COR-L47 (cell line): ENCODE measurements at places on chromosomes 7 and 10.

- DNase-seq = no peak
Observed at GRCh38 chr7:54111814-54112511, 430.2 kb upstream of the VSTM2A start.

DNA sequence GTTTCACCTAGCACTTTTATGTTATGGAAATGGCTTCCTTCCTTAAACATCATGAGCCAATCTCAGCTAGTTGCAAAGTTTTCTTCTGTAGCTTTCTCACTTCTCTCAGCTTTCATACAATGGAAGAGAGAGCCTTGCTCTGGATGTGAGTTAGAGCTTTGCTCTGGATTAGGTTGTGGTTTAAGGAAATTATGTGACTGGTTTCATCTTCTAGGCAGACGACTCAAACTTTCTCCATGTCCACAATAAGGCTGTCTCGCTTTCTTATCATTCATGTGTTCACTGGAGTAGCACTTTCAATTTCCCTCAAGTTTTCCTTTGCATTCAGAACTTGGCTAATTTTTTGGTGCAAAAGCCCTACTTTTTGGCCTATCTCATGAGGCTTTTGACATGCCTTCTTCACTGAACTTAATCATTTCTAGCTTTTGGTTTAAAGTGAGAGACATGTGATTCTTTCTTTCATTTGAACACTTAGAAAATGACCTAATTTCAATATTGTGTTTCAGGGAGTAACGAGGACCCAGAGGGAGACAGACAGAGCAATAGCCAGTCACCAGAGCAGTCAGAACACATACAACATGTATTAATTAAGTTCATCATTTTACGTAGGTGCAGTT is 49.8 kb downstream of the CNOT4 start:
- DNase-seq = no peak

DNA sequence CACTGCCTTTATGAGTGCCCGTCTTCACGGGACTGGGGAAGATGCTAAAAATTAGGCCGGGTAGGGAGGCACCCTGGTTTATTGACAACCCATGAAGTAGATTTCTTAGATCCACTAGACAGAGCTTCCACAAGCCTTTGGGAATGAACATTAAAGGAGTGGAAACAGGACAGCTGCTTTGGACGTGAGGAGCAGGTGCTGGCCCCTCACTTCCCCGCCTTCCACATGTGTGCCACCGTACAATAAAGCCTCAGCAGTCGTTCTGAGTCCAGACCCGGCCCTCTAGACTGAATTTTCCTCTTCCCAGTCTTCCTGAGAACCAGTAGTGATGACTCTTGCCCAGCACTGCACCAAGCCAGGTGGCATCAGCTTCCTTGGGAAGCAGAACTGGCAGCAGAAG is 282.4 kb downstream of the CELF2 start:
- DNase-seq = no peak

GRCh38 chr7:140143997-140144396 is 32.8 kb downstream of the KDM7A start:
- DNase-seq = no peak

DNA sequence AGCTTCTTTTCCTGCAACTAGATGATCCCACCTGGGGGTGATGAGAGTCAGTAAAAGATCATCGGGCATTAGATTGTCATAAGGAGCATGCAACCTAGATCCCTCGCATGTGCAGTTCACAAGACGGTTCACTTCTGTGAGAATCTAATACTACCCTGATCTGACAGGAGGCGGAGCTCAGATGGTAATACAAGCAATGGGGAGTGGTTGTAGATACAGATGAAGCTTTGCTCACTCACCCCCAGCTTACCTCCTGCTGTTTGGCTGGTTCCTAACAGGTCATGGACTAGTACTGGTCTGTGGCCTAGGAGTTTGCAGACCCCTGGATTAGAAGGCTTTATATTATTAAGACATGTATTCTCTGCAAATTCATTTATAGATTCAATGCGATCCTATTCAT is 181.6 kb upstream of the MGMT start:
- no peak for DNase-seq

- no peak for DNase-seq
Observed at GRCh38 chr10:78906734-78907390, 161.9 kb upstream of the ZMIZ1 start.

GRCh38 chr10:127414024-127414423 is 135.1 kb upstream of the NPS start:
- no peak for DNase-seq

- no peak for DNase-seq
Observed at GRCh38 chr10:35423505-35424306, 87.4 kb downstream of the CCNY start.

DNA sequence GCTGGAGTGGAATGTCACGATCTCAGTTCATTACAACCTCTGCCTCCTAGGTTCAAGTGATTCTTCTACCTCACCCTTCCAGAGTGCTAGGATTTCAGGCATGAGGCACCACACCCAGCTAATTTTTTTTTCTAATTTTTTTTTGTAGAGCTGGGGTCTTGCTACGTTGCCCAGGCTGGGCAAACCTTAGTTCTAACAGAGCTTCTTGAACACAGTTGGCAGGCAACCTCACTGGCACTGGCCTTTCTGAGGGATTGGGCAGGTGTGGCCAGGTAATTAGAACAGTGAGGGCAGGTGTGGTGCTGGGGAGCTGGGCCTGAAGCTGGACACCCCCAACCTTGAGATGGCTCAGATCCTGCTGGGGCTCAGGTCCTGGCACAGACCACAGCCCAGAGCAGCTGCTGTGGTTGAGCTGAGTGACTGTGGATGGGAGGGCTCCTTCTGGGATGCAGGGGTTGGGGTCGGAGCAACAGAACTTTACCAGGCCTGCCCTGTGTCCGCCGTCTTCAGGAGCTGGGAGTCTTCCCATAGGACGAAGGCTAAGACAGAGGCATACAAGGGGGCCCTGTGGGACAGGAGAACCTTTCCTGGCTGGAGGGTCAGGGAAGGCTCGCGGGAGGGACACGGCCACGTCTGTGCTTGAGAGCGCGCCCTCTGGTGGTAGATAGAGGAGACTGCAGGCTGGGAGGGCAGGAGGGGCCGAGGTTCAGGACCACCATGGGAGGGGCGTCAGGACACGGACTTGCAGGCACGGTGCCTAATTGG is 48.2 kb downstream of the COL26A1 start:
- DNase-seq = no peak

DNA sequence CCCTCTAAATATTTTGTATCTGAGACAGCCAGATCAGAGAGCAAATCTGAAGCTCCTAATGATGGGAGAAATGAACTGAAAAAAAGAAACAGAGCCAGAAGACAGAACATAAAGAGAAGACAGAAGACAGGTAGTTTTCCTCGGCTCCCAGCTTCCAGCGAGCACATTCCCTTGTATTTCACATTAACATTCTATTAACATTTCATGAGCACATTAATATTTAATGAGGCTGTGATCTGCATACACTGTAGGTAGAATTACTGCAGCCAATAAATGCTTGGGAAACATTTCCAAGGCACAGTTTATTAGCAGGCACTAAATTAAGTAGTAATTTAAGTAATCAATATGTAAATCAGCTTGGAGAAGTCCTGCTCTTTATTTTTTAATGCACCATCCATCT is 349.9 kb downstream of the ELMO1 start:
- DNase-seq = no peak

DNA sequence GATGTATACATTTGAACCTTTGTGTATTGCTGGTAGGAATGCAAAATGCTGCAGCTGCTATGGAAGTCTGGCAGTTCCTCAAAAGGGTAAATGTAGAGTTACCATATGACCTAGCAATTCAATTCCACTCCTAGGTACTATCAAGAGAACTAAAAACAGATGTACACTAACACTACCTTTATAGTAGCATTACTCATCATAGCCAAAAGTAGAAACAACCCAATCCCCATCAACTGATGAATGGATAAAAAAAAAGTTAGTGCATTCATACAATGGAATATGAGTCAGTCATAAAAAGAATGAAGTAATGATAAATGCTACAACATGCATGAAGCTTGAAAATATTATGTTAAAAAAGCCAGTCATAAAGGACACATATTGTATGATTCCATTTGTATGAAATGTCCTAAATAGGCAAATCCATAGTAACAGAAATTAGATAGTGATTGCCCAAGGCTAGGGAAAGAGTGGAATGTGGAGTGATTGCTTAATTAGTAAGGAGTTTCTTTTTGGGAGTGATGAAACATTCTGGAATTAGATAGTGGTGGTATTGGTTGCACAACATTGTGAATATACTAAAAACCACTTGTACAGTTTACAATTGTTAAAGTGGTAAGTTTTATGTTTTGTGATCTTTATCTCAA is 96.4 kb upstream of the AOAH start:
- no peak for DNase-seq

GRCh38 chr7:148400101-148400500 is 190.5 kb upstream of the C7orf33 start:
- no peak for DNase-seq

- no peak for DNase-seq
Observed at GRCh38 chr10:118746246-118746645, 8.5 kb downstream of the CACUL1 start.

GRCh38 chr10:28181478-28182096 is 121.3 kb downstream of the MPP7 start:
- no peak for DNase-seq

DNA sequence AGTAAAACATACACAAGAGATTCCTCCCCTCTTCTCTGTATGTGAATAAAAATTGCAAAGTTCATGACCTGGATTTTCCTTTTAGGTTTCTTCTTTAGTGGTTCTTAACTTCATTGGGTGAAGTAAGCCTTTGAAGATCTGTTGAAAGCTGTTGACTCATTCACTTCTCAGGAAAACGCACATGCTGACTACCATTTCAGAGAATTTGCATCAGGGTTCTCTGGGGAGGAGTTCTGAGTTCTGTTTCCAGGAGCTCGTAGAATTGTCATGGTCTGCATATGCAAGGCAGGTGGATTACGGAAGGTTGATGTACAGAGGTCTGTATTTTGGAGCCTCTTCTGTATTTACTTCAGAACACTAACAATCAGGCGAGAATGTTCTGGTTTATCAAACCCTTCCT is 962 bp upstream of the SLC26A4 start:
- no peak for DNase-seq

DNA sequence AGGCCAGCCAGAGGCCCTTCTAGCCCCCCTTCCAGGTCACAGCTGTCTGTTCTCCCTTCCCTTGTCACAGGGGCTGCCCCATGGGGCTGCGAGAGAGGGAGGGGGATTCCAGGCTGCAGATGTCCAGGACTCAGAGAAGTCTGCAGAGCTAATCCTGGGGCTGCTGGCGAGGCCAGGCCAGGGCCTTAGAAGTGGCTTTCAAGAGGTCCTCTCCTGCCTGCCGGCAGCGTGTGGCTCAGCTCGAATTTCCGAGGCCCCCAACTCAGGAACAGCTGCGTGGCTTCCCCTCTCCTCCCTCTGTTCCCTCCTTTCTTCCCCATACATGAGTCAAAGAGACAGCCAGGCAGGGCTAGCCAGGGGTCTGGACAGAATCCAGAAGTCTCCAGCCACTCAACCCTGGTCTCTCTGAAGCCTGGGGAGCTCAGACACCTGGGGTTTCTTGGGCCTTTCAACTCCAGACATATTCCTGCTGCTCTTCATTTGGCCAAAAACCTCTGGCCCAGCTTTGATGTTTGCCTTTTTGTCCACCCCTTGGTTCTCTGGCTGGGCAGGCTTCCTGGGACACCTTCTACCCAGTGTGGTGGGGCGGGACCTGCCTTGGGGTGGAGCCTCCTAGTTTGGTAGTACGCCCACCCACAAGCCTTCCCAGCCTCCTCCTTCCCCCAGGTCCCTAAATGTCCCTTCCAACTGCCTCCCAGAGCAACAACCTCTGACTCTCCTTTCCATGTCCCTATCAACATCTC is 21.8 kb upstream of the EIF5AL1 start:
- DNase-seq = no peak

- no peak for DNase-seq
Observed at GRCh38 chr10:127459918-127460317, 89.2 kb upstream of the NPS start.

DNA sequence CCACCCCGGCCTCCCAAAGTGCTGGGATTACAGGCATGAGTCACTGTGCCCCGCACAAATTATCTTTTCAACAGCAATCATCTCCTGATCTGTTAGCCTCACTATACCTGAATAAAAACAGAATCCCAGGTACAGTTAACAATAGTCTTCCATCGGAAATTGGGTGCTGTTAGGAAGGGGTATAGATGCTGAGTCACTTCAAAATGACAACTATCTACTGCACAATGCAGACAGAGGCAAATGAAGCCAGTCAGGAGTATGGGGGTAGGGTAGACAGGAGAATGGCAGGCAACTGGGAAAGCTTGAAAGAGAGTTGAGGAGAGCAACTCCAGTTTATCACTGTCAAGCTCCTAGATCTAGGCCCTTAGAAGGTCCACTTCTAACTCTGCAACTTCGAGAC is 40.3 kb downstream of the LBX1 start:
- DNase-seq = no peak

GRCh38 chr7:107687656-107688055 is 27.0 kb downstream of the SLC26A4 start:
- no peak for DNase-seq

- no peak for DNase-seq
Observed at GRCh38 chr7:17632384-17632783, 307.9 kb downstream of the SNX13 start.

DNA sequence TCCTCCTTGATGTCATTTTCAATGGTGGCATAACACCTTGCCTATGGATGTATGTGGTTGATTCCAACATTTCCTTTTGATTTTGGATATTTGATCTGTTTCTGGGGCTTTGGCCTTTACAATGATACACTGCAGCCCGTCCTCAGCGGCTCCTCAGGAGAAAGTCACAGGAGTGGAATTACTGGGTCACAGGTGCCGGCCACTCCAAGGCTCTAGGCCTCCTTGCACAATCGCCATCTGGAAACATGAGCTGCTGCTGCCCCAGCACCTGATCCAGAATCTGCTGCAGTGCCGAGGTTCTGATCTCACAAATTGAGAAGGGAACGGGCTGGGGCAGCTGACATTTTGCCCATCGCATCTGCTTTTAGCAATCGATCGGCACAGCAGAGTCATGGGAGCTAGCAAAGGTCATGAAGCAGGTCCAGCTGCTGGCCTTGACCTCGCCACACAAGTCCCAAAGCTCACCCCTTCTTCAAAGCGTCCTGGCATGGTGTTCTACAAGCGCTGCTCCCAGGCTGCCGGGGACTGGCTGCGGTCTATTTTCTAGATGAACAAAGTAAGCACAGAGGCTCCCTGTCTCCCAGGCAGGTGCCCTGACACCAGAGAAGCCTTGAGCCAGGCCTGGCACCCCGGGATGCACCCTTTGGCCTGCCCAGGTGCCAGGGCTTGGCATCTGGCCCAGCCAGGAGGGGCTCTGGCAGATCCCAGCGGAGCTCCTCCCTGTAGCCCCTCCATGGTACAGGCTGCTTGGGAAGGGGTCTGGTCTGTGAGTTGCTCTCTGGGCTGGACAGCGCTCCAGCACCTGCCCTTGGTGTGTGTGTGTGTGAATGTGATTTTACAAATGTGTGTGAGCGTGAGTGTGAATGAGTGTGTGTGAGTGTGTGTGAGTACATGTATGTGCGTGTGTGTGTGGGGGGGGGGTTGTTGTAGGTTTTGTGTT is 201.8 kb downstream of the GLRX3 start:
- DNase-seq = no peak

GRCh38 chr10:123622381-123622780 is 43.8 kb upstream of the GPR26 start:
- DNase-seq = no peak

- DNase-seq = no peak
Observed at GRCh38 chr7:100584683-100585510, 1.0 kb downstream of the LRCH4 start.
